ENCODE measurements at places on chromosomes 7 and 10. TPM values are rescaled to one million over a fixed set of nuclear protein-coding genes. Genes with fewer than 3 reads are reported as not detected.

The CCDC172 gene
- not detected for total RNA-seq

The PCLO gene
- total RNA-seq = 4.7 TPM

The NUTM2E gene
- 1.3 TPM for total RNA-seq

The LIPJ gene
- 0.08 TPM for total RNA-seq

The PPP1R3C gene
- total RNA-seq = 1.8 TPM

The GALNT17 gene
- total RNA-seq = 5.0 TPM

DNA sequence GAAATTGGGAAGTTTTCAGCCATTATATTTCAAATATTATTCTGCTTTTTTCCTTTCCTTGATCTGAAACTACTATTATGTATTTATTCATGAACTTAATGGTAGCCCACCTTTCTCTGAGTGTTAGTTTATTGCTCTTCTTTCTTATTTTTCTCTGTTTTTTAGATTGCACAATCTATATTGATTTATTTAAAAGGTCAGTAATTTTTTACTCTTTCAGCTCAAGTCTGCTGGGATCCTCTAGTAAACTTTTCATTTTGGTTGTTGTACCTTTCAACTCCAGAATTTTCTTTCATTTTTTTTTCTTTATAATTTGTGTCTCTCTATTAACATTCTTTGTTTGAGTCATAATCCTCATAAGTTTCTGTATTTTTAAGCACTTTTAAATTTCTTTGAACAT is 529.4 kb upstream of the POT1 start:
- no peak for DNase-seq

- peak; percentile 99 for DNase-seq
Measured at GRCh38 chr7:47786557-47787248, 161.6 kb downstream of the PKD1L1 start.

- no peak for DNase-seq
Measured at GRCh38 chr7:22831602-22832305, 9.1 kb upstream of the TOMM7 start.

DNA sequence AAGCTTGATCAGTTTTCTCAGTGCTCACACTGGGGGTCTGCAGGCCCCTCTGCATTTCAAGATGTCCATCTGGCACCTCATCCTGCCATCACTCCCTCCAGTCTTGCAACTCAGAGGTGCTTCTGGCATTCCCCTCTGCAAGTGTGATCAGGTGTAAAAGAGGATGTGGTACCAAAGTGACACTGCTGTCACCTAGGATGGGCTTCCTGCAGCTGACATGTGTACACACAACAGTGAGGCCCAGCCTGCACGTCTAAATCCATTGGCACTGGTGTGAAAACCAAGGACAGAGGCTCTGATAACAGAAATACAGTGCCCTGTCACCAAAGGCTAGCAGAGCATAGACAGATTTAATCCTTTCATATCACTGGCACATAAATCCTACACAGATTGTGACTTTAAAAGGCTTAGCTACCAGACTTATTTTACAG is 162.5 kb upstream of the CELF2 start:
- DNase-seq = no peak

DNA sequence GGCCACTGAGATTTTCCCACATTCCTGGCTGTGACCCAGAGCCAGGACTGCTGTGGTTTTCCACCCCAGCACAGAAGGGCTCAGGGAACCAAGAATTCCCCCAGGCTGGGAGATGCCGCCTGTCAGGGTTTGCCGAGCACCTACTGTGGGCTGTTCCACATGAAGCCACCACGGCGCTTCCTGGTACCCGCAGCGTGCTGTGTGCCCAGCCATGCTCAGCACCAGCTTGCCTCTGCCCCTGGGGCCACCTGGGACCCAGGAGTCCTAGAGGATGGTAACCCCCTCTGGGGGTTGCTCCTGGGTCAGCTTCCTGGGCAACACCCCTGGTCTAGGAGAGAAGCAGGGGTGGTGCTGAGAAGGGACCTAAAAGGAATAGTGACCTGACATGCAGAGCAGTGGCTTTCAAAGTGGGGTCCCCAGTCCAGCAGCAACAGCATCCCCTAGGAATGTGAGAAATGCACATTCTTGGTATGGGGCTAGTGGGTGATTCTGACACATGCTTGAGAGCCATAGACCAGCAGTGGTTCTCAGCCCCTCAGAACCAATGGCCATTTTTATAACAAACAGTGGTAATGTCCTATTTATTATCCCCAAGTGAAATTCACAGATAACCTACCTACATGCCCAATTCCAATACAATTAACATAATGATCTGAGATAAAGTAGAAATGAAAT is 53.4 kb downstream of the TSPAN15 start:
- no peak for DNase-seq

- no peak for DNase-seq
Measured at GRCh38 chr10:57849691-57850357, 417.9 kb downstream of the IPMK start.

- no peak for DNase-seq
Measured at GRCh38 chr7:14446829-14447228, 455.7 kb downstream of the DGKB start.

DNA sequence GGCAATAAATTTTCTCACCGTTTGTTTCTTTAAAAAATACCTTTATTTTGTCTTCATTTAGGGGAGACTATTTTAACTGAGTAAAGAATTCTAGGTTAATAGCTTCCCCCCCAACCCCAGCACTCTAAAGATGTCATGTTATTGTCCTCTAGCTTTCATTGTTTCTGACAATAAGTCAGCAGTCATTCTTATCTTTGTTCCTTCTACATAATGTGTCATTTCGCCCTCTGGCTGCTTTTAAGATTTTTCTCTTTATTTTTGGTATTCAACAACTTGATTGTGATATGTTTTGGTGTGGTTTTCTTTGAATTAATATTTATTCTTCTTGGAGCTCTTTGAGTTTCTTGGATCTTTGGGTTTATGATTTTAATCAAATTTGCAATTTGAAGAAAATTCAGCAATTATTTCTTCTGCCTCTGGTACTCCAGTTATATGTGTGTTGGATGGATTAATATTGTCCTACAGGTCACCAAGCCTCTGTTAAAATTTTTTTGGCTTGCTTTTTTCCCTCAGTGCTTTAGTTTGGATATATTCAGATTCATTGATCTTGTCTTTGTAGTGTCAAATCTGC is 64.6 kb upstream of the ELN start:
- no peak for DNase-seq

- no peak for DNase-seq
Measured at GRCh38 chr10:14023673-14024328, 306.9 kb downstream of the FRMD4A start.

DNA sequence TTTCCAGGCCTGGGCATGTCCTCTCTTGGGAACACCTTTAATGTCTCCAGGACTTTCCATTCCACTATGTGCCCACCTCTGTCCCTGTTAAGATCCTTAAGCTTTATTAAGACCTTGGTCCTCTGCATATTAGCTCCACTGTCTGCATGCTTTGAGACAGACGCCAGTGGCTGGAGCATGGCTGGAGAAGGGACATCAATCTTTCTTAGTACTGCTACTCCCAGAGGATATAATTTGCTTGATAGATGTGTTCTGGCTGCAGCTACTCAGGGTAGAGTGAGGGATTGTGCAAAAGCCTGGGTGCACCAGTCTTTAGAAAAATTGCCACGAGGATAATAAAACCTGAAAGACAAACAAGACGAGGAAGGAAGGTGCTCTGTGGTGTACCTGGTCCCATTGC is 42.9 kb downstream of the PLPP4 start:
- no peak for DNase-seq

DNA sequence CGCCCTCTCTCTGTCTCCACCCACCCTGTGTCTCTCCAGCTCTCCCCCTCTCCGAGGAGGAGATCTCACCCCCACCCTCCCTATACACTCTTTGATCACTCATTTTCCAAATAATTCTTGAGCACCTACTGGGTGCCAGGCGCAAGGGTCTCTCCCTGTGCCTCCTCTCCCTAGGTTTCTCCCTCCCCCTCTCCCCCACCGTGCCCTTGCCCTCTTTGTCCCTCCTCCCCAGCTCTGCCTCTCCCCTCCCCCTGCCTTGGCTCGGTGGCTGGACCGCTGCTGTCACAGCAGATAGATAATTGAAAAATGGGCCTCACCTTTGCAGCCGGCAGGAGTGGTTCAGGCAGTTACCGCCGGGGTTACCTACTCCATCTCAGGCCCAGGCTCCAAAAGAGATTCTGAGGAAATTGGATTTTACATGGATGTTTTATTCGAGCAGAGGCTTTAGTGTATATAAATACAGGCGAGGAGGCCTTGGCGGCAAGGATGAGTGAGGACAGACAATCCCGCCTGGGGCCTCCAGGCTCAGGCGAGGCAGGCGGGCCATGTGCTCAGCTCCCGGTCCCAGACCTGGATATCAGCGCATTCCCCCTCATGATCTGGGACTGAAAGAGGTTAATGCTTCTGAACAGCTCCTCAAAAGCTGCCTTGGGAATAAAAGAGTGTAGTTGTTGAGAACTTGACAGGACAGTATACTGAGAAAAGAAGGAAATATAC is 60.8 kb upstream of the BTRC start:
- no peak for DNase-seq

DNA sequence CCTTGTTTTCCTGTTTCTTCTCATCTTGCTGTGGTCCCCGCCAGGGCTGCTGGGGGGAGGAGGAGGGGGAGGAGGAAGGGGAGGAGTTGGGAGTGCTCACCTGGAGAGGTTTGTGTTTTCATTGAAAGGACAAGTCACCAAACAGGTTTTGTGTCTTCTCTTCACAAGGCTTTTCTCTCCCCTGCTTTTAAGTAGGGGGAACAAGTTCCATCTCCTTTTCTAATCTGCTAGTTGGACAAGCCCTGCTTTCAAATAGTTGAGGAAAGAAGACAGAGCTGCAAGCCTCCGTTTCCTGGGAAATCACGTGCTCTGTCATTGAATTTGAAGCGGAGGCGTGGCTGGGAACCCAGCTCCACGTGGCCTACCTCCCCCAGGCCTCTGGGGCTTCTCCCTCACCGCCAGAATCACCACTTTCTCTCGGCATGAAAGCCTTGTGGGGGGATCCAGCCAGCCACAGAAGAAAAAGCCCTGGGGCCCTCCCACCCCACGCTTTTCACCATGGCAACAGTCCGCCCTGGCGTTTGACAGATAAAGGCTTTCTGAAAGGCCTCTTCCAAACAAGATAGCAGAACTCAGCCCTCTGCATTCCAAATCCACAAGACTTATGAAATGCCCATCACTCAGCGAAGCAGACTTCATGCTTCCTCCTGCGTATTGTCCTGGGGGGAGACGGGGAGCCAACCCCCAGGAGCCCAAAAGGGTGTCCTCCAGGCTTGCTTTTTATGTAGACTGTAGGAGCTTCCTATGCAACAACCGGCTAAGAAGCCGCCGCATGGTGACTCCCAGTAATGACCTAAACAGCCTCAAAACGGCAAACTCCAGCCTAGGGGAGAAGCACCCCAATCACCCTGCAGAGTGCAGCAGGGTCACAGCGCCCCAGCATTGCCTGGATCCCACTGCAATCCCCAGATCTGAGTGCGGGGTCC is 51.7 kb downstream of the PROSER2 start:
- no peak for DNase-seq

DNA sequence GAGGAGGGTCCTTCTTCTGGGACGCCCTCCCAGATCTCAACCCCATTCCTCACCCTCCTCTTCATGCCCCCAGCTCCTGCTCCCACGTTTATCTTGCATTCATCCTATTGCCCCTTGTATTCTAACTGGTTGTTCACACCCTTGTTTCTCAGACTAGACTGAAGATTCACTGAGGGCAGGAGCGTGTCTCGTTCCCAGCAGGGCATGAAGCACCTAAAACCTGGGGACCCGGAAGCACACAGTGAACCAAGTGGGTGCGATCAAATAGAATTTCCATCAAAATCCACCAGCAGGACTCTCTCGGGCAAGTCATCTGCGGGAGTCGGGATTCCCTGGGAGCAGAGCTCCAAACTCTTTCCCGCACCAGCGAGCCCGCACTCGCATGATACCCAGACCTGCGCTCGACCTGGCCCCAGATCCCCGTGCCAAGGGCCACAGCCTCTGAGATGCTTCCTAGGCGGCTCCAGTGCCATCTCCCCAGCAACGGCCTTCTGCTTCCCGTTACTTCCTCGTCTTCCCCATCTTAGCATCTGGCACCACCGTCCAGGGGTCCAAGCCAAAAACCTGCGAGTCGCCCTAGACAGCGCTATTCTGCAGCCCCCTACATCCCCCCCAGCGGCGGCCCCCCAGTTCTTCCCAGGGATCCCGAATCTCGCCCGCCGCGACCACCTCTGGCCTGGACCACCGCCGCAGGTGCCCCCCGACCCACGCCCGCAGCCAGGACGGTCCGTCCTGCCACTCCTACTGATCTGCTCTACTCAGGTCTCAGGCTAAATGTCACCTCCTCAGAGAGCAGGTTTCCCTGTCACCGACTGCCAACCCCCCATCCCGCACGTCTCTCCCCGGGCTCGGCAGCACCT is 6.1 kb upstream of the GBX1 start:
- DNase-seq = no peak

GRCh38 chr10:131701131-131701947 is 199.5 kb upstream of the PPP2R2D start:
- no peak for DNase-seq

Measured in kidney epithelial cell (primary cell).